ENCODE measurements at places on chromosomes 5 and 9. TPM values are rescaled to one million over a fixed set of nuclear protein-coding genes. Genes with fewer than 3 reads are reported as not detected.

The SNX24 gene
- total RNA-seq: 7.9 TPM

DNA sequence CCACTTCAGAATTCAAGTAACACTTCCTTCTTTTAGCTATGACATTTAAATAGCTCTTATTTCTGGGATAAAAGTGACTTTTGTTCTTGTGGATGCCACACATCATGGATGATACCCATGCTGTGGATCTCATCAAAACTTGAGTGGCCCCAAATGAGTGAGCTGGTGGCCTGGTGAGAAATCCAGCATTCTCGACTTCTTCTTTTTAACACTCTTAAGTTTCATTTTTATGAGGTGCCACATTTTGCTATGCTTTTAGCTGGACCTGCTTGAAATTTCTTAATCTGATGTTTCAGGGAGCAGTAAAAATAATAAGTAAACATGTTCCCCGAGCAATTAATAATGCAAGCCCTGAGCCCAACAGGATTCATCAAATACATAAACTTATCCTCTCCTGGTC lies 384.8 kb upstream of the MEF2C start:
- DNase-seq: peak; percentile 59

DNA sequence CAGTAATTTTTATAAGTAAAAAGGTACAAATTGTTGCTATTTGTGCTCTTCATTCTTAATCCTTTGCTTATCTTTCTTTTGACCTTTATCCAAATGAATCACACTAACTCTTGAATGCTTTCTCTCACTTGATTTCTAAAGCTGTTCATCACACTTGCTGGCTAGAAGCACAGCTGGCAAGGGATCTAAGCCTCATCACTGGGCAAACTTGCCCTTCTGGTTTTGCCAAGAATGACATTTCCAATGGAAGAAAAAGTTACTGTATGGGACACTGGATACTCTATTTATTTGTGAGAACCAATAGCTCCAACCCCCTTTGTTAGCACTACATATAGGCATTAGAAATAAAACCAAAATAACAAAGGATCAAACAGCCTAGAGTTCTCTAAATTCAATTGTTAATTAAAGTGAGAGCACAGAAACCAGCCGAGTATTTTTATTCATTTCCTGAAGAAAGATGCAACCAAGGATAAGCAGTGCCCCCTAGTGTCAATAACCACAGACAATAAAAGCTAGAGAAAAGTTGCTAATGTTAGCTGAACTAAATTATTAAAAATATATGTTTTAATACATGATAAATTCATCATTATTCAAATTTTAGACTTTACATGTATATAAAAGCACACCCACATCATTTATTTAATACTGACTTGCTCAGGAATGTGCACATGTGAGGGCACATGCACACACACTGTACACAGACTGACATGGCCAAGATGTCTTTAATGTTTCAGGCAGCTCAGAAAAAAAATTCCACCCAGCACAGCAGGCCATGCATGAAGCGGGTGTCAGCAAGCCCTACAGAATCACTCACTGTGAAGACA lies 59.8 kb upstream of the POU5F2 start:
- DNase-seq: peak; percentile 44

- DNase-seq: no peak
Measured at GRCh38 chr5:117568622-117569021, 994.0 kb upstream of the SEMA6A start.

DNA sequence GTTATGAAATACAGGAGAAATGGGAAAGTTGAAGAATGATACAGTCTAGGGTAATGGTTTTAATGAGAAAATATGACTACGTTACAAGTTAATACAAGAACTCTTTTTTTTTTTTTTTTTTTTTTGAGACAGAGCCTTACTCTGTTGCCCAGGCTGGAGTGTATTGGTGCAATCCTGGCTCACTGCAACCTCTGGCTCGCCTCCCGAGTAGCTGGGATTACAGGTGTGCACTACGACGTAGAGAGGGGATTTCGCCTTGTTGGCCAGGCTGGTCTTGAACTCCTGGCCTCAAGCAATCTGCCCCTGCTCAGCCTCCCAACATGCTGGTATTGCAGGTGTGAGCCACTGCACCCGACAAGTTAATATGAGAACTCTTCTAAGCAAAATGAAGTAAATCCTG lies 77.1 kb upstream of the SELENOP start:
- DNase-seq: no peak

DNA sequence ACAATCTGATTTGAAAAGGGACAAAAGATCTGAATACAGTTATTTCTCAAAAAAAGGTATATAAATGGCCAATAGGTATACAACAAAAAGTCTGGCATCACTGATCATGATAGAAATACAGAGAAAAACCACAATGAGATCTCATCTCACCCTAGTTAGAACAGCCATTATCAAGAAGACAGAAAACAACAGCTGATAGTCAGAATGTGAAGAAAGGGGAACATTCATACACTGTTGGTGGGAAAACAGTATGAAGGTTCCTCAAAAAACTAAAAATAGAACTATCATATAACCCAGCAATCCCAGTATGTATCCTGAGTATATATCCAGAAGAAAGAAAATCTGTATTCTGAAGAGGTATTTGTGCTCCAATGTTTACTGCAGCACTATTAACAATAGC lies 75.7 kb upstream of the OR2K2 start:
- no peak for DNase-seq

- no peak for DNase-seq
Measured at GRCh38 chr5:138961221-138961620, 86.1 kb upstream of the LRRTM2 start.

- DNase-seq: no peak
Measured at GRCh38 chr9:34114436-34114835, 12.1 kb downstream of the DCAF12 start.

GRCh38 chr9:107749787-107750444 lies 260.3 kb upstream of the KLF4 start:
- no peak for DNase-seq

DNA sequence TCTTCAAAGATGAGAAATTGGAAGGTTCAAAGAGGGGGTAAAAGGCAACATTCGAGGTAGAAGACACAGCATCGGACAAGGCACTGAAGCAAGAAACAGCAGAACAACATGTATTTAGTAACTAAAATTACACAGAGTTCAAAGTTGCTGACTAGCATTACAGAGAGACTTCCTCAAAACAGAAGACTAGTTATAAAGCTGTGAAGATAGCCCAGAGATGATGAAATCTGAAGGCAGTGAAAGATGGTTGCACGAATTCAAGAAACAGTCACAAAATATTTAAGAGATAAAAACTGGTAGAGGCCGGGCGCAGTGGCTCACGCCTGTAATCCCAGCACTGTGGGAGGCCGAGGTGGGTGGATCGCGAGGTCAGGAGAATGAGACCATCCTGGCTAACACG lies 16.3 kb downstream of the MAPKAP1 start:
- no peak for DNase-seq

GRCh38 chr5:55558484-55558883 lies 23.7 kb upstream of the PLPP1 start:
- no peak for DNase-seq

The SURF4 gene
- 43.8 TPM for total RNA-seq

The ZFP2 gene
- total RNA-seq: 1.8 TPM

The ST8SIA4 gene
- 42.6 TPM for total RNA-seq

DNA sequence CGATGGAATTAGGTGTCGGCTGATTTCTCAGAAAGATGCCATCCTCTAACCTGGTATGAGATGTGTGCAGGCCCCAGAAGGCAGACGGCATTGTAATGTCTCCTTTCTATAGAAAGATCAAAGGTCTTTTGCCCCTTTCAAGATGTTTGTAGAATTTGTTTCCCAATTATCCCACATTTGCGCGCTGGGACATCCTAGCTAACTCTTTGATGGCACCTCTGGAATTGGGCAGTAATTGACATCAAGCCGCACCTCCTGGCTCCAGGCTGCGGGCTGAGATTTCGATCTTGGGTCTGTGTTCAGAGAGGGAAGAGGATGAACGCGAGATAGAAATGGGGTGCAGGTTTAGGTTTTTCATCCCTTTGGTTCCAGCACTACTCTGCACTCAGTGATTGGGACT lies 84.8 kb upstream of the LMX1B start:
- DNase-seq: no peak

The COL23A1 gene
- total RNA-seq: 0.20 TPM

- no peak for DNase-seq
Measured at GRCh38 chr5:111707630-111708164, 49.3 kb downstream of the NREP start.

DNA sequence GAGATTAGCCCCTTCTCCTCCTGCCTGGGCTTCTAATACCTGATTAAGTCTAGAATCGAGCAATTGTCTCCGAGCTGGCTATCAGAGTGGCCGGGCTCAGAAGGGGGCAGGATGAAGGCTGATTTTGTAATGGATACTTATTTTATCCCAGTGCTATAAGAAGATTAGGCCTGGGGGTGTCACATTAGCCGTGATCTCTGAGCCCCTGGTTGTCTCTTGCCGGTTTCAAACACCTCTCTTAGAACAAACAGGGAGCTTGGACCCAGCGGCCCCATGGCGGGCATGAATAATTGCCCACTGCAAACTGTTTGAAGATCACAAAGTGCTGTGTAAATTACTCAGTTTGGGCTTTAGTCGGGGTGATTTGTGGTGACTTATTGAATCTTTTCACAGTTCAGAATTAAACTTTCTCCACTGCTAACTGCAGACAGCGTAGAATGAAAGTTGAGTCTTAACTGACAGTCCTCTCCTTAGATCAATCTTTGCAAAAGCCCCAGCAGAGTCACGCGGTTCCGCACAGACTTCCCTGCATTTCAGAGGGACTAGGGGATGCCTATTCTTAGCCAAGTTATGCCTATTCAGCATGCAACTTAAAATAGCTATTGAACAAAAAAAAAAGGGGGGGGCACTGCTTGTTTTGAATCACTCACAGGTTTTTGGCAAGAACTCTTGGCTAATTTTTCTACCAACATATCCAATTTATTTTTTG lies 200.6 kb upstream of the IRX1 start:
- no peak for DNase-seq

The TSSK1B gene
- total RNA-seq: not detected

The LHX3 gene
- 0.19 TPM for total RNA-seq

The FAM221B gene
- not detected for total RNA-seq

GRCh38 chr9:14899042-14899814 lies 11.0 kb downstream of the FREM1 start:
- no peak for DNase-seq

The HAND1 gene
- not detected for total RNA-seq

GRCh38 chr5:134993161-134993560 lies 25.5 kb downstream of the CATSPER3 start:
- DNase-seq: no peak

DNA sequence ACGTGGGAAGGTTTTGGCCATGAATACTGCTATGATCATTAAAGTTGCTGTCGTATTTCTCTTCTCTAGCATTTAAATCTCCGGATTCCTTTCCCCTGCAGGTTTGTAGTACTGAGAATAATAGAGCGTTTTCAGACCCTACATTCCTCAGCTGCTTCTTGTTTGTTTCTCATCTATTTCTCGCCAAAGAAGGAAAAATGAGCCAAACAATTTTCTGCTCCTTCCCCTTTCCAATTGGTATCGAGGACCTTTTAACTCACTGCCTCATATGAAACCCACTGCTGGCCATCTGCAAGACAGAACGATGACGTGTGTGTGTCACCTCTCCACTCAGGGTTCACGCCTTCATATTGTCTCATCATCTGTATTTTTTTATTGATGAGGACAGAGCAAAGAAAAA lies 689.4 kb upstream of the WWC1 start:
- DNase-seq: no peak

- no peak for DNase-seq
Measured at GRCh38 chr9:94511955-94512265, 43.0 kb upstream of the PCAT7 start.

- no peak for DNase-seq
Measured at GRCh38 chr9:31700252-31701045, 684.0 kb upstream of the ACO1 start.

The SCGB3A1 gene
- not detected for total RNA-seq

DNA sequence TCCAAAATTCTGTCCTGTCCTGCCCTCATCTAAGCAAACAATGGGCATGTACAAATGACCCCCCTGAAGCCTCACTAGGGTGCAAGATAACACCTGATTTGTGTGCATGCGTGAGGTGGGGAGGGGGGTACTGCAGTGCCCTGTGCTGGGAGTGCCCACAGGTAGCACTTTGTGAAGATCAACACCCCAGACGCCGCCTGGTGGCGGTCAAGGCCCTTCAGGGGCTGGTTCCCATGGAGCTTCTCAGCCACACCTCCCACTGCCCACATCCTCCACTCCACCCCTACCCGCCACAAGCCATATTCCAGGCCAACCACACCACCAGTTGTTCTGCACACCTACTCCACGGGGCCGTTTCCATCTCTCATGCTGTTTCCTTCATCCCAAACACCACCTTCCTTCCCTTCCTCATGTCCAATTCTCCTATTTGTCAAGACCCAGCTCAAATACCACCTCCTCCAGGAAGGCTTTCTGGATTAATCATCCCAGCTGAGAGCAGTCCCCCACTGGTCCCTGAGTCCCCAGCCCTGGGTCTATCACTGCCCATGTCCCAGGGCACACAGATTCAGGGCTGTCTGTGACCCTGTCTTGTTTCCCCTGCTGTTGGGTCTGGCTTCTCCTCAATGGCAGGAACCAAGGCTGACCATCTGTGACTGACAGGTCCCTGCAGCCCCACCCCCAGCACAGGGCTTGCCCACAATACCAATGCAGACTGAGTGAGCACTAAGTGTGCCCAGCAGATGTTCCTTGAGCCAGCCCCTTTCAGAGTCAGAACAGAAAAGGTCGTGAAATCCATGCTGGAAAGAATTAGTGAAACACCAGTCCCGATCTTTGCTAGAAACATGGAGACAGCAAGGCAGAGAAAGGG lies 178.4 kb downstream of the PAX5 start:
- peak; percentile 42 for DNase-seq

The BHMT gene
- not detected for total RNA-seq

DNA sequence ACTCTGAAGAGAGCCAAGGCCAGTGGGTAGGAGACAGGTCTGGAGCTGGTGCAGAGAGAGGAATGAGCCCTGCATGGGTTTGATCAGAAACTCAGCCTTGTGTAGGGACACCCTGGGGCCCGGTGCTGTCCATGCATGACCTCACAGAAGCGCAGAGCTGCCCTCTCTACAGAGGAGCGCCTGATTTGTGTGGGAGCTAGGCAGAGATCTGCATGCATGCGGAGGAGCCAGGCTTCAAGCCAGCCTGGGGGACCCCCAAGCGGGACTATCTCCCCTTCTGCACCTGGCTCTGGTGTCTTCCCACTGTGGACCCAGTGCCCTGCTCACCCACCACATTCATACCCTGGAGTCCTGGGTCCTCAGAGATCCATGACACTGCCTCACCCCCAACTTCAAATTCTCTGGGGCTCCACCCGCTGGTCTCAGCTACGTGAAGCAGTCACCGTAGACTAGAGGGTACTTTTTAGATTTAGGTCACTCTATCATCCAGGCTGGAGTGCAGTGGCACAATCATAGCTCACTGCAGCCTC lies 2.6 kb upstream of the LCN2 start:
- DNase-seq: no peak

Data from B cell (primary cell).